ENCODE measurements at places on chromosomes 11 and 22. TPM values are rescaled to one million over a fixed set of nuclear protein-coding genes. Genes with fewer than 3 reads are reported as not detected.

Gene KCNK4
- total RNA-seq, result 0.58 TPM

Gene ANKK1
- 2.1 TPM for total RNA-seq

Gene OR56A4
- 0.11 TPM for total RNA-seq

Gene BATF2
- total RNA-seq, result 1.5 TPM

Gene APLNR
- 3.1 TPM for total RNA-seq

- H3K4me3 ChIP-seq, result no peak overlapping the region
- no peaks in the 10 kb centered on the region for H3K27me3 ChIP-seq
- peaks cover 24% of the 10 kb centered on the region for H3K4me1 ChIP-seq
- peak overlapping the region; percentile 59 for H3K27ac ChIP-seq
- H3K36me3 ChIP-seq, result peaks cover 31% of the 10 kb centered on the region
Measured at GRCh38 chr11:94184846-94185245, 56.2 kb downstream of the PANX1 start.

- no peak for DNase-seq
- peak within 1 kb of the TSS; percentile 53 for H3K4me3 ChIP-seq
- H3K27me3 ChIP-seq, result peaks cover 49% of the 10 kb centered on the region
- peaks cover 40% of the 10 kb centered on the region for H3K4me1 ChIP-seq
Measured at GRCh38 chr11:119340335-119341221, at the start of gene C1QTNF5. C1QTNF5 (minus strand) TSS chr11:119340883; CDS start chr11:119340397, 486 bp downstream.

DNA sequence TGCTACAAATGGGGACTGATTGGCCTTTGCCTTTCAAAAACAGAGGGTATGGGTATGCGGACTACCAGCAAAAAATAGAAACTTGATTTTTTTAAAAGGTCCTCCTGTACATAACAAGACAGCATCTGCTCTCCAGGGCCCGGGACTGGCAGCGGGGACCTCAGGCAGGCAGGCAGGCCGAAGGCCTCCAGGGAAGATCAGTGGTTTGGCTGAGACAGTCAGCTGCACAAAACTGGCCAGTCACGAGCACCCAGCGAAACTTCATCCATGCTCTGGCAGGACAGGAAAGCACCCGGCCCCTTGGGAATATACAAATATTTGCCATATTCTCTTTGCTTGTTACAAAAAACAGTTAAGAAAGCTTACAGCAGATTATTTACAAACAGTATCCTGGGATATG lies 11.0 kb downstream of the RPL27A start:
- H3K36me3 ChIP-seq, result peaks cover 44% of the 10 kb centered on the region
- no peak overlapping the region for H3K4me3 ChIP-seq
- H3K4me1 ChIP-seq, result peaks cover 14% of the 10 kb centered on the region
- H3K27ac ChIP-seq, result no peak overlapping the region

DNA sequence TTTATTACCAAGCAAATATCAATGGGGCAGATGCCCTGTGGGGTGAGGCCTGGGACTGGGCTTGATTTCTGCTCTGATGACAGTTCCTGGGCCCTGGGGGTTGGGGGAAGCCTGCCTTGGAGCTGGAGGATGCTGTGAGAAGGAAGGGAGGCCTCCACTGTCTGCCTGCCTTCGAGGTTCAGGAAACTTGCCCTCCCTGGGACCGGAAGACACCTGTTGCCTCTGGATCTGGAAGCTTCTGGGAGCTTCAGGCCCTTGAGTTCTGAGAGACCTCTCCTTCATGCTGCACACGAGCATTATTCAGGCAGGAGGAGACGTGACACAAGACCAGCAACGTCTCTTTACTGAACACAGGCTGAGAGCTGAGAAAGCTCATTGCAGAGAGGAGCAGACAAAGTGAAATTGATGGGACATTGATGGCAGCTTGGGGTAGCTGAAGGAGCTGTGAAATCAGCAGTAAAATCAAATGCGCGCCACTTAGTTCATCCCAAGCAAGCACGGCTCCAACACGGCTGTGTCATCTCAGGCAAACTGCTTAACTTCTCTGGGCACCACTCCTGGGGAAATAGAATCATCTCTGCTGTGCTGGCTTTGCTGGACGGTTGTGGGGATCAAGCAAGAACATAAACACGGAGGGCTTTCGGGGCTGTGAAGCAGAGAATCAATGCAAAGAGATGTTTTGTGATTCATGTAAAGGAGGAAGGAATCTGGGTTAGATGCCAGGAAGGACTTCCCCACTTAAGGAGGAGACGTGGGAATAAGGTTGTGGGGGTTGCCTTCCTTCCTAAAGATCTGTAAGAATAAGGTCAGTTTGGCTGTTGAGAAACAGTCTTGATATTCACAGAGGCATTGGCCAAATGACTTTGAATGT lies 64.5 kb downstream of the TP53I11 start:
- H3K36me3 ChIP-seq, result no peaks in the 10 kb centered on the region
- peak overlapping the region; percentile 4 for H3K27ac ChIP-seq
- H3K4me1 ChIP-seq, result peaks cover 24% of the 10 kb centered on the region
- DNase-seq, result no peak

Gene CASP5
- total RNA-seq, result not detected
